ENCODE measurements at places on chromosomes 3 and 15.

GRCh38 chr3:57582474-57583168 is 14.5 kb downstream of the ARF4 start:
- no peak for DNase-seq

GRCh38 chr15:49044002-49044401 is 2.2 kb downstream of the SECISBP2L start:
- no peak for DNase-seq

DNA sequence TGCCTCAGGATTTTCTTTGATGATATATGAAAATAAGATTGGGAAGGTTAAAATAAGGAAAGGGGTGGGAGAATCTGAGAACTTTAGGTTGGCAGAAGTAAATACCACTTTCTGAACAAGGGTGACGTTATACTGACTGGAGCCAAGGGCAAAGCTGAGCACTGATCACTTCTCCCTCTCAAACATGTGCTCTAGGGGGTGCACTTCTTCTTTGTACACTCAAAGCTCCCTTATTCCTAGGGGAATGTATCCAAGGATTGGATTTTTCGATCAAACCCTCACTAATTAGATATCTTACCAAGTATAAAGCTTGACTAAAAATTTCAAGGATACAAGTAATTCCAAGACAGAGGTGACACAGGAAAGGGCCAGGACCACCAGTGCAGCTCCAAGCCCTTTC is 243.9 kb upstream of the UMPS start:
- DNase-seq: no peak

DNA sequence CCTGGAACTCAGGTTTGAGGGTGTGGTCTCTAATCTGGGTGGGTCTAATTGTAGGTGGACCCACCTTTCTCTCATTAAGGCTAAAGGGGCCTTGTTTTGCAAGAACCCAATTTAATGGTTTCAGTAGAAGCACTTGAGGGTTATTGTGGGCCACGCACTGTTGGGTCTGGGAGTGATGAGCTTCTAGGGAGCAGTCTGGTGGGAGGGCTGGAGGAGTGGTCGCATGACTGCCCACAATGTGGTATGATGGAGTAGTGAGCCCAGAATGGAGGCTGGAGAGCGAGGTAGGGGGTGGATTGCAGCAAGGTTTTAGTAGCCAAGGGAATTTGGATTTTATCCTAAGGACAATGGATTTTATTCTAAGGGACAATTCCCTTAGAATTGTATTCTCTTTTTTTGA is 2.7 kb downstream of the TATDN2 start:
- DNase-seq: no peak

GRCh38 chr3:72489901-72490300 is 358.3 kb downstream of the SHQ1 start:
- DNase-seq: no peak

- no peak for DNase-seq
Measured at GRCh38 chr3:45538641-45538986, 55.9 kb upstream of the LIMD1 start.

DNA sequence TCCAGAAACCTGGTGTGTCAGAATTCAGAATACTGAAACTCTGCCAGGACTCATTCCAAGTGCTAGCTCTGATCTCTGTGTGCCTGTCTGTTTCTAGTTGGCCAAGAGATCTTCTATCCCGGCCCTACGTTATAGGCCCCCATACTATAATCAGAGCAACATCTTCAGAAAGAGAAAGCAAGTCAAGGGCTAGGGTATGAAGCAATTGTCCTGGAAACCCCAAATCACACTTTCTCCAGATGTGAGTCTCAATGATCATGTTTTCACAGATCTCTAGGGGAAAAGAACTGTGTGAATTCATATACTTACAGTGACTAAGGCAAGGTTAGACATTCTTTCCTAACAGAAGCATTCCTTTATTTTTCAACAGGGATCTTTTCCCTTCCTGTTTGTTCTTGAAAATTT is 309.7 kb downstream of the SLC9A9 start:
- DNase-seq: no peak

- no peak for DNase-seq
Measured at GRCh38 chr3:30962084-30962483, 67.6 kb upstream of the GADL1 start.

DNA sequence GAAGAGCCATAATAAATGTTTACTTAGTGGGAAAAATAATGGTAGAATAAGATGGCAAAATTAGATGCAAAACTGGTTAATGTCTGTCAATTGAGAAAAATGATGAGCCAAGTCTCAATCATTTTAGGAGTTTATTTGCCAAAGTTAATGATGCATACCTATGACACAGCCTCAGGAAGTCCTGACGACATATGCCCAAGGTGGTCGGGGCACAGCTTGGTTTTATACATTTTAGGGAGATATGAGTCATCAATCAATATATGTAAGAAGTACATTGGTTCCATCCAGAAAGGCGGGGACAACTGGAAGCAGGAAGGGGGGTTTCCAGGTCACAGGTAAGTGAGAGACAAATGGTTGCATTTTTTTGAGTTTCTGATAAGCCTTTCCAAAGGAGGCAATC is 31.5 kb downstream of the CLEC3B start:
- DNase-seq: no peak

DNA sequence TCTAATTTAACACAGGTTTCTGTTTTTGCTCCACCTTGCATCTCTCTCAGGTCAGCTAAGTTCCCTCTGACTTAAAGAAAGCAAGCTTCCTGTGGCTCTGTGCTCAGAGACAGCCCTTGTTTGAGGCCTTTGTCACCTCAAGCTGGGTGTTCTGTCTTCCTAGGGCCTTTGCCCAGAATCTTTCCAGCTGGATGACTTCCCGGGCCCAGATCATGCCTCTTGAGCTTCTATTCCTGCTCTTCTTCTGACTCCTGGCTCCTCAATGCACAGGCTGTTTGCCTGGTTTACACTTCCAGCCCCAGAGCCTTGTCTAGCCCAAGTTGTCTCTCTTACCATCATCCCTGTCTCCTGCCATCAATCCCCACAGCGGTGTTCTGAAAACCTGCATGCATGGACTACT is 300.6 kb downstream of the VPS13C start:
- DNase-seq: no peak

- DNase-seq: no peak
Measured at GRCh38 chr3:63328365-63328764, 50.3 kb downstream of the SYNPR start.

Data from stimulated activated CD8-positive, alpha-beta memory T cell treated with anti-CD3 and anti-CD28 coated beads, Interleukin-12 subunit alpha, Interleukin-12 subunit beta, amount 100 ng/mL, for 4 hours (primary cell).